Fibroblast of upper back skin (primary cell): ENCODE measurements at places on chromosomes 3 and 15.

GRCh38 chr3:17030956-17031652 is 146.3 kb downstream of the PLCL2 start:
- no peak for DNase-seq

DNA sequence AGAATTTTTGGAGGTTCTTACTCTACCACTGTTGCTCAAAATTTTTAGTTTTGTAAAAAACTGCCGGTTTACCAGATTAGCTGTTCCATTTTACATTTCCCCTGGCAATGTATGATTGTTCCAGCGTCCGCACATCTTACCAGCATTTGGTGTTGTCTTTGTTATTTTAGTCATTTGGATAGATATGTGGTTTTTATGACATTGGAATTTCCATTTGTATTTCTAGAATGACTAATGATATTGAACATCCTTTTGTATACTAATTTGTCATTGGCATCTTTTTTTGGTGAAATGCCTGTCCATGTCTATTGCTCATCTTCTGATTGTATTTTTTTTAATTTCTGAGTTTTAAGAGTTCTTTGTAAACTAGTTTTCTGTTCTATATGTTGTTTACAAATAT is 28.5 kb downstream of the LRRC28 start:
- DNase-seq, result no peak

DNA sequence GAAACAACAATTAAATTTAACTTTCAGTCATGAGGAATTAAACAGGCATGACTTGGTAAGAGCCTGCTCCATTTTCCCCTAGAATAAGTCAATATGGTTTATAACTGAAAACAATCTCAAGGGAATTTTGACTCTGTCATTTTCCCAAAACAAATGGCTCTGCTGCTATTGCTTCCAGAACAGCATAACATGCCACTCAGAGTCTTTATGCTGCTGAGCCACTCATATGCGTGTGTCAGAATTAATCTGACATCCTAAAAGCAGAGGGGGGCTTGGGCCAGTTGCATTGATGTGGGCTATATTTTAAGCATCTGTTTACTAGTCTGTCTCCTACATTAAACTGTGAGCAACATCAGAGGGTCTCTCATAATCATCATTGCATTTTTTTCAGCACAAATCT is 111.1 kb upstream of the ABI3BP start:
- no peak for DNase-seq

- DNase-seq, result peak; percentile 31
Measured at GRCh38 chr3:29511701-29512100, 230.8 kb downstream of the RBMS3 start.

- no peak for DNase-seq
Measured at GRCh38 chr3:12325586-12326515, 37.0 kb downstream of the PPARG start.

DNA sequence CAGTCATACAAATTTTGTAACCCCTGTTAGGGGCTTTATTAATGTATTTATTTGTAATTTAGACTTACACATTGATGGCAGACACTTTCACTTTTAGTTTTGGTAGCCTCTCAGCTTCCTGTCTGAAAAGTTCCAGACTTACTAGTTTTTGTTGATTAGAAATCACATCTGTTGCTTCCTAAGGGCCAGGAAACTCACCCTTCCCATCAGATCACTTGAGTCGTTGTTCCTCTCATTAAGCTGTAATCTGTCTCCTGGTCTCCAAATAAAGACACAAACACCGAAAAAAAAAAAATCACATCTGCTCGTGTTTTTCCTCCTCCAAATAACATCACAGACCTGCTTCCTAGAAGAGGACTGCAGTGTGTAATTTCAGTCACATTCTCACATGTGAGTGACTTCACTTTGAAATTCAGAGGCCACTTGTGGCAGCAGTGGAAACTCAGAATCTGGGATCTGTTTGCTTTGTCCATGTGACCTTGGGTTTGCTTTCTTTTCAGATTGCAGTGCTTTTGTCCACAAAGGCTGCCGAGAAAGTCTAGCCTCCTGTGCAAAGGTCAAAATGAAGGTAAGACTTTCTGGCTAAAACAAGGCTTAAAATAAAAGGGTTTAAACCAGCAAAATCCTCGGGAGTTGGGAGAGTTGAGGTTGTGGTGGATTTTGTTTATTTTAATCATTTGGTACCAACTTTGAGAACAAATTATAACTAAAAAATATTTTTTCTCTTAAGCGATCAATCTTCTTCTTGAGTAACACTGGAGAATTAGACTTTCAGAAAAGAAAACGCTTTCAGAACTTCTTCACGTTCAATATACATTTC is 87.0 kb downstream of the KLHL25 start:
- DNase-seq, result no peak

DNA sequence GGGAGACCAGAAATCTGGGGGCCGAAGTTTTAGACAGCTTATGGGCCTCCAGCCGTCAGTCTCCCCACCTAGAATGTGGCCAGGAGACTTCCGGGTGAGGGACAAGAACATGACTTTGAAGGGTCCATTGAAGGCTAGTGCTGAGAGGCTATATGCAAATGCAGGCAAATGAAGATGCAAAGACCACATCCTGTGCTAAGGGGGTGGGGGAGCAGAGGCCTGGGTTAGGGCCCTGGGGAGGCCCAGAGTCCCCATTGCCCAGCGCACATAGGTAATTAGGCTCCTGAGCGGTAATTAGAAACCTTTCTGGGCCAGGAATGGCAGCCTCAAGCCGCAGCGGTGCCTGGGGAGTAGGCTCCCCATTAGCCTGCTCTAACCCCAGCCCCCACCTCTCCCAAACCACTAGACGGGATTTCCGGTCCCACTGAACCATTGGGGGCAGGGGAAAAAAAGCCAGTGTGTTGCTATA is 6.8 kb downstream of the CSK start:
- no peak for DNase-seq

- no peak for DNase-seq
Measured at GRCh38 chr15:79408041-79408440, 24.1 kb upstream of the MINAR1 start.

- peak; percentile 22 for DNase-seq
Measured at GRCh38 chr3:24741506-24741905, 246.9 kb upstream of the THRB start.

DNA sequence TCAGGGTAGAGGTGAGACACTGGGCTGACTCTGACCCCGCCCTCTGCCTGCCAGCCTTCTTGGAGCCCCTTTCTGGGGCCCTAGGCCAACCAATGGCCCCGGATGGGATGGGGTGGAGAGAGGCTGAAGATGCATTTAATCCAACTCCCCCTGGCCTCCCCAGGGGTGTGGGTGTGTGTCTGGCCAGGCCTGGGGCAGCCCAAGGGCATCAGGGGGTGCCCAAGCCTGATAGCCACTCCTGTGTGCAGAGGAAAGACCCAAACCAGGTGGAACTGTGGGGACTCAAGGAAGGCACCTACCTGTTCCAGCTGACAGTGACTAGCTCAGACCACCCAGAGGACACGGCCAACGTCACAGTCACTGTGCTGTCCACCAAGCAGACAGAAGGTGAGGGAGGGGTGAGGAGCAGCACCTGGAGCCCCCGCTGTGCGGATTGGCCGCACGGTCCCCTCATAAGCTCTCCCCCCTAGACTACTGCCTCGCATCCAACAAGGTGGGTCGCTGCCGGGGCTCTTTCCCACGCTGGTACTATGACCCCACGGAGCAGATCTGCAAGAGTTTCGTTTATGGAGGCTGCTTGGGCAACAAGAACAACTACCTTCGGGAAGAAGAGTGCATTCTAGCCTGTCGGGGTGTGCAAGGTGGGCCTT is 9.5 kb downstream of the SPINT1 start:
- DNase-seq, result no peak

GRCh38 chr3:190883973-190884832 is 21.7 kb upstream of the GMNC start:
- peak; percentile 56 for DNase-seq

GRCh38 chr3:71568207-71568606 is 15.3 kb downstream of the FOXP1 start:
- DNase-seq, result no peak

DNA sequence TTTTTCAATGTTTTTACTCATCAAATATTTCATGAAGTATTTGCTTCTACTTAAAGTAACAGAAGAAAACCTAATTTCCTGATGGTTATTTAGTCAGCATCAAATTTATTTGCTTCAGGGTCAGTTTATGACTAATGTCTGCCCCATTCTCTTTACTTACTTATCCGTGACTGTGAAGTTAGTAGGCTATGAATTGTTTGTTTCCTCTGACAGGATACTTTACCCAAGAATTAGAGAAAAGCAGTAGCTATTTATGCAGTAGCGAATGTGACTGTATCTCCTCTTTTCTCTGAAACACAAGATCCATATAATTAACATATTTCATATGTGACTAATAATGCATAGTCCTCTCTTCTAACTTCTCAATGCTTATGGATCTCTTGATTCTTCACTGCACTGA is 329.9 kb upstream of the ROBO1 start:
- peak; percentile 21 for DNase-seq

DNA sequence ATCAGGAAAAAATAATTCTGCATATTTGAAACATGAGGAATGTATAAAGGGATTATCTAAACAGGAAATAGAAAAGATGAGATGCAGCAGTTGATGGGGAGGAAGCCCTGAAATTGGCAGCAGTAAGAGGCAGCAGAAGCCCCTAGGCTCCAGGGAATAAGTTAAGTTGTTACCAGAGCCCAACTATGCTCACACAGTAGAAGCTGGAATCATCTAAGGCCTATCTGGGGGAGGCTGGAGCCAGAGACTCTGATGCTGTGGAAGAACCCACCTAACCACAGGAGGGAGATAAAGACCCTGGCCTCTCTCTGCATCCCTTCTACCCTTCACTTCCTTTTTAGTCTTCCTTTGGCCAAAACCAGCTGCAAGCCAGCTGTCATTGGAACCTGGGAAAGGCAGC is 519.7 kb downstream of the DIPK2A start:
- peak; percentile 35 for DNase-seq
